ENCODE measurements at places on chromosomes 1 and 21.
A peak's percentile ranks its signal among the peaks of the same experiment; 100 is the strongest.

DNA sequence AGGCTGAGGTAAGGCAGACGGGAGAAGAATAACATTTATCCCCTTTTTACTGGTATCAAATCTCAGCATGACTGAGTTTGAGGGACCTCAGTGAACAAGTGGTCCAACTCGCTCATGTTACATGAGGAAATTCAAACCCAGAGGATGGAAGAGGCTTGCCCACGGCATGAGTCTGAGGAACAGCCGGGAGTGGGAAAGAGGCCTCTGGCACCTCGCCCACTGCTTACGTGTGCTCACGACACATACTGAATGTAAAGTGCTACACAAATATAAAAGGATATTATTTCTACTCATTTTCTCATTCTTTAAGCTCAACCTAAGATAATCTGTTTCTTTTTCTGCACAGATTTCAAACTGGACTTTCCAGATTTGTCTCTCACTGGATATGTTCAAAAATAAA, 14.7 kb downstream of the BEND5 start:
- DNase-seq: no peak

GRCh38 chr1:33117440-33118085, 36.6 kb downstream of the AZIN2 start:
- DNase-seq: no peak

DNA sequence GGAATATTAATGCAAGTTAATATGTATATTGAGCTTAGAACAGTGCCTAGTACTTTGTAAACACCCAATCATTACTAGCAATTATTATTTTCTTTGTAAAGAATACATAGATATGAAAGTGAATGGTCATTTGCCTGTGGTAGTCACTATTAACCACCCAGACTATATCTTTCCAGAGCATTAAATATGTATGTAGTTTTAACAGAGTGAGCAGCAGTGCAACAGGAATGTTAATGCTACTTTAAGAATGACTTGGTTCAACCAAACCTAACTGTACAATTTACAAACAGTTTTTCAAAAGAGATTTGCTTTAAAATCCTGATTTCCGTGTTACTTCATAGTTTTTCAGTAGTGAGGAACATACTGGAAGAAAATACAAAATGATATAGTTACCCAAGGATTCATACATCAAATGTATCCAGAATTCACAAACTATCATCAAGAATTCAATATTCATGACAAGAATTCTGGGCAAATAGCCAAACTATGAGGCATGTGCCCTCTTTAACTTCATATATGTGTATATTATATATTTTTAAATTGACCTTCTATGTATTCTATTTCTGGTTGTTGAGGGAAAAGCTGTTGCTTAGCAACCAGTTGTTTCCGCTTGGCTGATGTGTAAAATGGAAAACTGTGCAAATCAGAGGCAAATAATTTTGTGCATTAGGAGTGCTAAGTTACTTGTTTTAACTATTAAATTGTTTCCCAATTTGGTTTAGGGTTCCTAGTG, 34.9 kb upstream of the IVNS1ABP start:
- DNase-seq: no peak

GRCh38 chr1:18938008-18938706, 18.3 kb downstream of the IFFO2 start:
- DNase-seq: no peak

DNA sequence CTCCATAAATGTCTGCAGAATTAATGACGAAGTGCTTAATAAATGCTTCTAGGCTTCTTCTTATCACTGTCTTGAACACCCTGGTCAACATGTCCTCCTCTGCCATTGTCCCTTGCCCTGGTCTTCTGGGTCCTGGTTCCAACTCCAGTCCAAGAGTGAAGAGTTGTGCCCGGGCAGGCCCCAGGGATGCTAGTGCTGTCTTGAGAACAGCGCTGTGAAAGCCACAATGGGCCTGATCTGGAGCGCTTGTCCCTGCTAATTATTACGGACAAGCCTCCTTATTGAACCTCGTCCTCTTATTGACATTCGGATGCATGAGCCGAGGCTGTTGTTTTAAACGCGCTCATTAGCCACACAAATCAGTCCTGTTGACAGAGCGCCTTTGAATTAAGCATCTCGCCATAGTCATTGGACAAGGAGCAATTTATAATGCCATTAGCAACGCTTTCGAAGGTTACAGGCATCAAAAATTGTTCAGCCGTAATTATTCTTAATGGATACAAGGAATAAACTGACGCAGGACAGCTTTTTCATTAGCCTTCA, 211.6 kb upstream of the POU3F1 start:
- DNase-seq: no peak

DNA sequence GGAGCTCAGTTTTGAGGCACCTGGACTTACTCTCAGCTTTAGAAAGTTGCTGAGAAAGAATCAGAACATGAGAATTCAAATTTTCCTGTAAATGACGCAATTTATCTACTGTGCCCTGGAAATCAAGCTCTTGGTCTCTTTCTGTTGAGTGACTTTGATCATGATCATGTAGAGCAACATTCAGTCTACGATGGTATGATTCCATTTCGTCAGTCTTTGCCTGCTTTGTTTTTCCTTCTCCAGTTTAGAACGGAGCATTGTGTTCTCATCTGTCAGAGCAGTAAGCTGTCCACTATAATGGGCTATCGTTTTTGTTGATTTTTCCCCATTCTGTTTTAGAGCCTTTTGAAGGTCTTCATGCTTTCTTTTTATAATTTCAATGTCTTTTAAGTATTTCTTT, 20.7 kb downstream of the SFT2D2 start:
- no peak for DNase-seq

DNA sequence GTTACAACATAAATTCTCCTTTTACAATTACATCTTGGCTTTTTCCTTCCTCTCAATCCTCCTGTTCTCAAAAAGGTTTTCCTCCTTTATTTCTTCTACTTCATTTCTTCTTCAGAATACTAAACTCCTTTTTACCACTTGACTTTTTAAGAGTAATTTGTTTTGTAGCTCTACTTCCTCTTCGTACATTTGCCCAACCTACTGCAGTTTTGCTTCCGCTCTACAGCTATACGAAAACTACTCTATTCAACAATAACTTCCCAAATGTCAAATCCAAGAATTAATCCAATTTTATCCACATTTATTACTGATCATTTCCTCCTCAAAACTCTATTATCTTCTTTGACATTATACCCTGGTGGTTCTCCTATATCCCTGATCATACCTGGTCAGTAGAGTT, 3.4 kb downstream of the GDAP2 start:
- DNase-seq: no peak

- DNase-seq: no peak
Measured at GRCh38 chr21:46000182-46000730, 18.7 kb downstream of the COL6A1 start.

DNA sequence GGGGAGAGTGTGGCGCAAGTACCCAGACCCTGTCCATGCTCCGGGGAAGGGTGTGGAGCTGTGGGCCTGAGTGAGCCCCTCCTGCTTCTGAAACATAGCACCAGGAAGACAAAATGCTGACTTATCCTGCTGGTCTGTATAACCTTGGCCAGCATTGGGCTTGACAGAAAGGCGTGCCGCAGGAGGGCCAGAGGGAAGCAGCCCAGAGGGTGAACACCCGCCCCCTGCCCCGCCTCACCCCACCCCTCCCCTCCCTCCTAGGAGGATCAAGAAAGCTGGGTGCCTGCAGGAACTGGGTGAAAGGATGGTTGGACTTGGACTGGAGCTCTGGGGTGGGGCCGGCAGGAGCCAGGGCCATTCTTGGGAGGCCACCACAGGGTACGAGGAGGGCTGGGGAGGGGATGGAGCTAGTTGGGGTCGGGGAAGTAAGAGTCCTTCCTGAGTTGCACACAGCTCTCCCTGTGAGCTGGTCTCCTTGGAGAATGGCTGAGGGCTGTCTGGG, 27.1 kb downstream of the PTPRF start:
- DNase-seq: no peak

DNA sequence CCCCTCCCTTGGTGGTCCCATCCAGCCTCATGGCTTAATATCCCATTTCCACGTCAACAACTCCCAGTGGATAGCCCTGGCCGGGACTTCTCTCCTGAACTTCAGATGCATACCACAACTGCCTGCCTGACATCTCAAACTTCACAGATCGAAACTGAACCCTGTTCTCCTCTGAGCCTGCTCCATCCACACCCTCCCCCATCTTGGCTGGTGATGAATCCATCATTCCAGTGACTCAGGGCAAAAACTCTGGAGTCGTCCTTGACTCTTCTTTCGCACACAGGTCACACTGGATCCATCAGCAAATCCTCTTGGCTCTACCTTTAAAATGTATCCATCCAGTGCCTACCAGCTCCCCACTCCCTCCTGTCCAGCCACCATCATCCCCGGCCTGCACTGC, 3.9 kb downstream of the TAS1R2 start:
- no peak for DNase-seq

- no peak for DNase-seq
Measured at GRCh38 chr1:193791746-193792145, 605.3 kb upstream of the B3GALT2 start.

GRCh38 chr1:2300851-2301606, 72.9 kb downstream of the SKI start:
- DNase-seq: peak; percentile 69

DNA sequence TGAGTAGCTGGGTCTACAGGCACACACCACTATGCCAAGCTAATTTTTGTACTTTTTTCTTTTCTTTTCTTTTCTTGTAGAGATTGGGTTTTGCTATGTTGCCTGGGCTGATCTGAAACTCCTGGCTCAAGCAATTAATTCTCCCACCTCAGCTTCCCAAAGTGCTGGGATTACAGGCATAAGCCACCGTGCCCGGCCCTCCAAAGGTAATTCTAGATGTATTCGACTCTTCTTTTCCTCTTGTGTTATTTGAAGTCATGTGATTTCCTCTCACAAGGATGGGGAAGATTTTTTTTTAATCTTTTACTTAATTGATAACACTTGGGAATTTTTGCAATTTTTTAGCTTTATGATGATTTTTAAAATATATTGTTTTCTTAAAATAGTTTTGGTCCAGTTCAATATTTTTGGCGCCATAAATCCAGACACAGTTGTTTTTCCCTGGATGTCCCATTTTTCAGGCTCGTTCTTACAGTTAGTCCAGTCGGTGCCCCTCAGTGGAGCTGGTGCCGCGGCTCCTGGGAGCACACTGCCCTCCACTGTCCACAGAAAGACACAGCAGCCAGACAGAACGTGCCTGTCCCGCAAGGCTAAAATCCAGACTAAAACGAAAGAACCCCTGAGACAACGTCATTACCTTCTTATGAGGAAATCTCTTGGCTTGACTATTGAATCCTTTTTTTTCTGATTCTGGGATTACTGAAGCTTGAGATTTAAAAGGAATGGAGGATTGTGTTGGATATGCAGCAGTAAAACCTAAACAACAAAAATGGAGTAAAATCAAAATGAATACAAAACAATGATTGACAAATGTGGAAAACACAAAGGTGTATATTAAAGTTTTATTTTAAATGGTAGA, 22.4 kb downstream of the STPG1 start:
- DNase-seq: peak; percentile 51

- no peak for DNase-seq
Measured at GRCh38 chr21:32741336-32741735, 13.5 kb upstream of the SYNJ1 start.

GRCh38 chr1:1237874-1238701, 6.1 kb downstream of the B3GALT6 start:
- DNase-seq: no peak

GRCh38 chr1:157145076-157145475, 6.9 kb upstream of the ETV3 start:
- DNase-seq: no peak

Measured in activated T-cell treated with anti-CD3 and anti-CD28 coated beads for 4 hours (primary cell).